ENCODE measurements at places on chromosomes 1 and 21. TPM values are rescaled to one million over a fixed set of nuclear protein-coding genes. Genes with fewer than 3 reads are reported as not detected.

- no peaks in the 10 kb centered on the region for H3K36me3 ChIP-seq
- H3K27me3 ChIP-seq = no peaks in the 10 kb centered on the region
- no peak for DNase-seq
- no peak overlapping the region for H3K27ac ChIP-seq
- peaks cover 16% of the 10 kb centered on the region for H3K4me1 ChIP-seq
These were observed 2.3 kb upstream of the ATP2B4 start for GRCh38 chr1:203624341-203624712.

- H3K27ac ChIP-seq = peak overlapping the region; percentile 83
- no peaks in the 10 kb centered on the region for H3K27me3 ChIP-seq
- DNase-seq = peak; percentile 43
- peaks cover 17% of the 10 kb centered on the region for H3K4me1 ChIP-seq
These were observed 5.9 kb downstream of the LMO4 start for GRCh38 chr1:87334351-87335174.

GRCh38 chr1:212438831-212439237, 6.1 kb downstream of the NENF start:
- no peaks in the 10 kb centered on the region for H3K4me1 ChIP-seq
- no peak overlapping the region for H3K4me3 ChIP-seq
- H3K27me3 ChIP-seq = no peaks in the 10 kb centered on the region
- H3K27ac ChIP-seq = no peak overlapping the region
- no peak for DNase-seq

GRCh38 chr1:116804736-116805135, 50.5 kb downstream of the CD2 start:
- no peaks in the 10 kb centered on the region for H3K27me3 ChIP-seq
- H3K36me3 ChIP-seq = no peaks in the 10 kb centered on the region
- DNase-seq = no peak
- no peak overlapping the region for H3K27ac ChIP-seq
- no peaks in the 10 kb centered on the region for H3K4me1 ChIP-seq

Gene TRIM67
- polyA plus RNA-seq = 0.26 TPM
